ENCODE measurements at places on chromosomes 6 and 20.

DNA sequence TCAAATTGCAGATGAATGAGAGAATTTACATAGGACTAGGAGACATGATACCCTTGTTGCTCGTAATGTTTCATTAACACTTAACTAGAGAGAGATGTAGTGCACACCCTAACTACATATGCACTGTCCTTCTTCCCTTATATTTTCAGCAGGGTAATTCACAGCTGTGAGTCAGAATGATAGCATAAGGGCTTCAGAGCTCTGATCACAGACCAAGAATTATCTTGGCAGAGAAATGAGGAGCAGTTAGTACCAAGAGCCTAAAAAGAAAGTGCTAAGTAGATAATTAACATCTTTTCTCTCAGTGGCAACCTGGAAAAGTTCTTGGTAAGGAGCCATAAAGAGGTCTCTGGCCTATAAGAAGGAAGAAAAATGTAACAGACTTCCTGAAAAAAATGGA lies 35.8 kb downstream of the GRIK2 start:
- no peak for DNase-seq

GRCh38 chr6:31922942-31923341 lies 4.6 kb upstream of the C2 start:
- DNase-seq, result no peak

DNA sequence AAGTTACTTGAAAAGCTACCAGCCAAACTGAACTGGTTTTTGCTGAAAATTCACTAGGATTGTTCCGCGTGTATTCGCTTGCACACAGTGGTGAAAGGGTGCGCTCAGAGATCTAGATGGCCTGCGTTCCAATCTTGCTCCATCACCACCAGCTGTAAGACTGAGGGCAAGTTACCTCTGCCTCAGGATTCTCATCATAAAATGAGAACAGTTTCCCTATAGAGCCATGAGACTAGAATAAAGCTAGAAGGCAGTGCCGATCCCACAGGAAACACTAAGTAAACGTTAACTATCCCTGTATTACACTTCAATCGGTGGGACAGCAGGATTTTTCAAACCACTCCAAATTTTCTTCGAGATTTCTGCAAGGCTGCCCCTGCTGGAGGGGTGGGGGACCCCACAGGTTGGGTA lies 838 bp downstream of the AHCY start:
- DNase-seq, result no peak

DNA sequence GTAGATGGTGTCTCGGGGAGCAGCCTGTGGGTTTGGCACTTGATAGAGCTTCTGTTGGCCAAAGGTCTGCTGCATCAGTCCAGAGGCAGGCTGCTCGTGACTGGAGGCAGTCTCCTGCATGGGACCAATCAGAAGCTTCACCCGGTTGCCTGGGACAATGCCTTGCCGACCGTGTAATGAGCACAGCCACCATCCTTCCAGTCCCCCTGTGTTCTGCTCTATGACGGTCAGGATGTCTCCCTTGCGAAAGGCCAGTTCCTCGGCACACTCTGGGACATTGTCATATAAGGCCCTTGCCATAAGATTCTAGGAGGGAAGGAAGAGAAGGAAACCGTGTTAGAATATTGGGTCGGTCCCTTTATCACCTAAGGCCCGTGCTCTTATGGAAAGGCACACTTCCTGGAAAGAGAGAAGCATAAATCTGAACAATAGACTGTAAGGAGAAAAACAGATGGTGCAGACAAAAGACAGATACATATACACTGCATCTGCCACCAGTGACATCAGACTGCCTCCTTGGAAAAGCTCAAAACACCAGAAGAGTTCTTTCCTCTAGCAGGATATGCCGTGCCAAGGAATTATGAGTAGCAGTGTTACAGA lies 18.9 kb downstream of the NEDD9 start:
- no peak for DNase-seq

DNA sequence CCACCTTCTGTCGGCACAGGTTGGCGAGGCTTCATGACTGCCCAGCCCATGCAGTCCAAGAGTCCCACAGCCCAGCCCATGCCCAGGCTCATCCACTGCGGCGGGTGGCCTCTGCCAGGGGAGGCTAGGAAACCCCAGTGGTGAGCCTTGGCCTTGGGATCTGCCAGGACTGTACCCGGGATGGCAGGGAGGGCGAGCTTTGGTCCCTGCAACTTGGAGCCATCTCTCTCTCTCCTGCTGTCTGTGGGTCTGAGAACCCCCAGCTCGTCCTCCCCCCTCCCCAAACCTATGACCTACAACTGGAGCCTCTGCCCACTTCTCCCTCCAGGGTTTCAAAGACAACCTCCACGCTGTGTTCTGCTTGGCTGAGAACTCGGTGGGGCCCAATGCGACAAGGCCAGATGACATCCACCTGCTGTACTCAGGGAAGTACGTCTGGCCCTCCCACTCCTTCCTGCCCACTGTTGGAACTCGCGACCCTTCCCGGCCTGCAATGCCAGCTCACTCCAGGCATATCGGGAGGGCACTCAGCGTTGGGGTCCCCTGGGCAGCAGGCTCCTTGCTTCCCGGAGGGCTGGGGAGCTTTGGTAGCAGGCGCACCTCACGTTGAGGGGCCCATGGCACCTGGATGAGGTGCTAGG lies 19.7 kb downstream of the NPEPL1 start:
- no peak for DNase-seq

Measured in activated CD8-positive, alpha-beta memory T cell treated with anti-CD3 and anti-CD28 coated beads for 1 hour (primary cell).